ENCODE measurements at places on chromosomes 3 and 15.

DNA sequence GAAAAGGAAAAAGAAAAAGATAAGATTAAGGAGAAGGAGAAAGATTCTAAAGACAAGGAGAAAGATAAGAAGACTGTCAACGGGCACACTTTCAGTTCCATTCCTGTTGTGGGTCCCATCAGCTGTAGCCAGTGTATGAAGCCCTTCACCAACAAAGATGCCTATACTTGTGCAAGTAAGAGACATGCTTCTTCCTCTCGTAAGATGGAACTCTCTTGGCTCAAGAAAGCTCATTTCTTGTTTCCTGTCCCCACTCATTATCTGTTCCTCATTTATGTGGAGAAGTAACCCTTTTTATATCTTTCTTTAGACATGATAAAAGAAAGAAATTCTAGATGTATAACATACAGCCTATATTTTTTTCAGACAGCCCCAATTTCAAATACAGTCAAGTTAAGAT, 101.4 kb downstream of the KLHL25 start:
- DNase-seq: no peak

- no peak for DNase-seq
Measured at GRCh38 chr3:52860424-52860768, 25.6 kb upstream of the MUSTN1 start.

GRCh38 chr3:72947715-72948490, 48.7 kb upstream of the PPP4R2 start:
- no peak for DNase-seq

- no peak for DNase-seq
Measured at GRCh38 chr15:39041979-39042495, 477.4 kb upstream of the RASGRP1 start.

- no peak for DNase-seq
Measured at GRCh38 chr3:134624537-134625287, 26.1 kb downstream of the KY start.

- no peak for DNase-seq
Measured at GRCh38 chr3:165518346-165518745, 318.9 kb downstream of the BCHE start.

- peak; percentile 66 for DNase-seq
Measured at GRCh38 chr3:126419886-126420786, 25.4 kb downstream of the CFAP100 start.

GRCh38 chr3:4588466-4588865, 95.3 kb downstream of the ITPR1 start:
- no peak for DNase-seq

- no peak for DNase-seq
Measured at GRCh38 chr15:95471690-95472086, 858.8 kb upstream of the NR2F2 start.

- DNase-seq: no peak
Measured at GRCh38 chr3:135995766-135996165, 30.2 kb downstream of the PPP2R3A start.

All from NCI-H526 (cell line).